Mesangial cell (primary cell): ENCODE measurements at places on chromosomes 2 and 18. TPM values are rescaled to one million over a fixed set of nuclear protein-coding genes. Genes with fewer than 3 reads are reported as not detected.

FAM168B gene
- total RNA-seq: 121 and 134 TPM in 2 replicates

ZNF804A gene
- 0.16 and 0.51 TPM in 2 replicates for total RNA-seq

PCARE gene
- total RNA-seq: not detected in 2 replicates

SIX2 gene
- 9.6 and 15.2 TPM in 2 replicates for total RNA-seq

OSBPL6 gene
- 2.7 and 7.0 TPM in 2 replicates for total RNA-seq

AKAIN1 gene
- not detected in 2 replicates for total RNA-seq

SLC5A7 gene
- not detected in 2 replicates for total RNA-seq

CRYGC gene
- total RNA-seq: not detected in 2 replicates

HRH4 gene
- not detected in 2 replicates for total RNA-seq

RTP5 gene
- not detected in 2 replicates for total RNA-seq

FOXD4L1 gene
- not detected in 2 replicates for total RNA-seq

CDKL4 gene
- total RNA-seq: 0.25 TPM in 1 of 2 replicates, not detected in the other

ERCC3 gene
- 19.9 and 32.4 TPM in 2 replicates for total RNA-seq

ERMN gene
- total RNA-seq: not detected in 2 replicates

NGEF gene
- 0.98 and 1.5 TPM in 2 replicates for total RNA-seq

TMEFF2 gene
- 0.13 TPM in 1 of 2 replicates, not detected in the other for total RNA-seq
